ENCODE measurements at places on chromosomes 5 and 9.

DNA sequence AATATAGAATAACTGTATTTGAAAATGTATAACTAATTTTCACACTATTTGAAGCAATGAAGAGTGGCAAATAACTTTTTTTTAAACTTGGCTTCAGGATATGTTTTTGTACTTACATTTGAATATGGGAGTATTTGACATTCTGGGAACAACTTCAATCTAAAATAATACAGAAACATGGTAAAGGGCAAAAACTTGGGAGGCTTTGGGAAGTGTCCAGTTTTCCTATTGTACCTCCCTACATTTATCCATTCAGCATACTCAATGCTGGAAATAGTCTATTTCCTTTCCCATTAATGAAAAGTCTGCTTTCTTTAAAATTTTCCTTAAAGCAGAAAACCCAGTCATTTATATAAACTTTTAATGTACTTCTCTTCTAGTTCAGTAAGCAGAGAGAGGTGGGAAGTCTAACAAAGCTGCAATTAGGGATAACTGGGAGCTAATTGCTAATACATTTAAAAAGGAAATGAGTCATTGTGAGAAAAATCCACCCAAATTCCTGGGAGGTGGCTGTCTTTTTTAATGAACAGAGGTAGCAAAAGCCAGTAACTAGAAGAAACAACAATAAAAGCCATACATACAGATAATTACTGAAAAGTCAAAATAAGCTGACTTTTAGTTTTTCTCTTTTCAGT, 128.8 kb downstream of the FBN2 start:
- no peak for DNase-seq

DNA sequence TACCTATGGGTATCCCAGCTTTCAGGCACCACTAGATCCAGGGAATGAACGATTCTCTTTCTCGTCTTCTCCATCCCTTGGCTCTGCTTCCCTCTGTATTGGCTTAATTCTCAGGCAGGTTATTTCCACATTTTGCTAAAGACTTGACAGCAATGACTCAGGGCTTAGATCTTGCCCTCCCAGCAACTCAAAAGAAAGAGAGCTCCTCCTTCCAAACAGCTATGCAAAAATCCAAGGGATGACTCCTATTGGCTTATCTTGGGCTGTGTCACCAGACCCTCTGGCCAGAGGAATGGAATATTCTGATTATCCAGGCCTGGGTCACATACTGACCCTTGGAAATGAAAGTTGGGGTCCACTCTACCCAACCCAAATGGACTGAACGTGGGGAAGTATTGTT, 270.2 kb downstream of the NTRK2 start:
- DNase-seq: no peak

GRCh38 chr5:168580227-168580508, 1.0 kb upstream of the PANK3 start:
- DNase-seq: no peak

GRCh38 chr5:110056580-110057114, 366.9 kb downstream of the MAN2A1 start:
- DNase-seq: no peak

GRCh38 chr5:164763206-164763605, 1257.8 kb downstream of the MAT2B start:
- no peak for DNase-seq

GRCh38 chr5:32833663-32834062, 122.5 kb downstream of the NPR3 start:
- DNase-seq: no peak

DNA sequence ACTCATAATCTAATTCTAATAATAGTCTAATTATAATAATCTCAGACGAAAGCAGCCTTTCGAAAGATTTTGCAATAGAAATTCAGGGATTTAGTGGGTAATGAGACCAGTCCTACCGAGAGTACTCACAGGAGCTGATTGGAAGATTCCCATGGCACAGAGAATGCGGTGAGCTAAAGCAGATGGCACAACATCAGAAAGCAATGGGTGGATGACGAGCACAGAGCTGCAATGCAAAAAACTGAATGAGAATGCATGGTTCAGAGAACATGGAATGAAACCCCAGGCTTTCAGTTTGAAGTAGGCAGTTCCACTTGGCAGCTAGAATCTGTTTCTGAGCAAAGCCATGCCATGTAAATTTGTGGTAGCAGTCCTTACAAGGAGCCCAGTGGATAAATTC, 78.2 kb upstream of the SPINK5 start:
- no peak for DNase-seq

- DNase-seq: no peak
Measured at GRCh38 chr5:89823046-89823445, 586.5 kb downstream of the CETN3 start.

- no peak for DNase-seq
Measured at GRCh38 chr5:119470851-119471451, 18.7 kb downstream of the HSD17B4 start.

- DNase-seq: no peak
Measured at GRCh38 chr5:171152382-171152781, 156.7 kb upstream of the TLX3 start.

DNA sequence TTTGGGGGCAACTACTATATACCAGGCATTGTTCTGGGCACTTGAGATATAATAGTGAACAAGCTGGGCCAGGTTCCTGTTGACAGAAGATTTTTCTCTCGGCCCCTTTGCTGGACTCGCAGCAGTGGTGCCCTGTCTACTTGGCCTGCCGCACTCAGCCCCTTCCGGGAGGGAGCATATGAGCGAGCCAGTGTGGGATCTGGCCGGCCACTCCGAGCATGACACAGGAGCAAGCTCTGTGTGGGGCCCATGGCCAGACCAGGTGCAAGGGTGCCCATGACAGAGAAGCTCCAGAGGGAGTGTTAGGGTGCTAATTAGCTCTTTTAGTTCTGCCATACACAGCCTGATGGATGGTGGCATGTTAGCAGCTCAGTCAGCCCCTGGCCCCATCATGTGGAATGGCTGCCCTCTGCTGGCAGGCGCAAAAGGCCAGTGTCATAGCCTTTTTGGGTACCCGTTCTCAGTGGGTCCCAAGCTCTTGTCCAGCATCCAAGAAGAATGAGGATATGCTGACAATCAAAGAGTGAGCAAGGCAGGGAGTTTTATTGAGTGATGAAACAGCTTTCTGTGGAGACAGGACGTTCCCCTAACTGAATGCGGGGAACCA, 9.3 kb upstream of the KIF4B start:
- no peak for DNase-seq

- no peak for DNase-seq
Measured at GRCh38 chr9:70495514-70495913, 81.1 kb upstream of the KLF9 start.

DNA sequence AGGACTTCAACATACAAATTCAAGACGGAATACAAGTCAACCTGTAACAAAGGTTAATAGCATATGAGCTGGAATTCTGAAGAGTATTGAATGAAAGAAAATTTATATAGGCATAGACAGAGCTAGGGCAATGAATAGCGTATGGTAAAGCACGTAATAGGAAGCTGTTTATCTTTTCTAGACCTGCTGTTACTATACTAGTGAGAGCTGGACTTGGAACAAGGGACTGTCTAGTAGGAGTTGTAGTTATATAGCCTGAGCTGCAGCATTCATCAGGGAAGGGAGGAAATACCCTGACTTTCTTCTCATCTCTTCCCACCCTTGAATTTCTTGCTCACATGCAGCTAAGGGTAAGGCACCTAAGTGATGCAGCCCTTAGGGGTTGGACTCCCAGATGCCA, 67.5 kb upstream of the PRLR start:
- no peak for DNase-seq

- DNase-seq: peak; percentile 4
Measured at GRCh38 chr5:171336521-171337209, 27.6 kb downstream of the TLX3 start.

GRCh38 chr5:181207214-181207959, 2.4 kb upstream of the TRIM7 start:
- DNase-seq: peak; percentile 77

DNA sequence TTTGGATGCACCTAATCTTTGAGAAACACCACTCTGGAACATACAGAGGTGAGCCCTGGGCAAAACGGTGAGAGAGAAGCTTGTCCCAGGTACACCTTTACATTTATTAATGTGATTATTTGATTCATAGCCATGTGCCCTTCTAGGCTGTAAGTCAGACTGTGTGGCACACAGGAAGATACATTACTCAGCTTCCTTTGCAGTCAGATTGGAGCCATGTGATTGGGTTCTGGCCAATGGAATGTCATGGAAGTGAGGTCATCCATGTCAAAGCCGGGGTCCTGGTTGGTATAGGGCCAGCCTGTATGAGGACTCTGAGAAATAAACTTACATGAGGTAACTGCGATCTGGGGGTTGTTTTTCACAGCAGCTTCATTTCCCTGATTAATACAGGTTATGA, 106.8 kb upstream of the CD180 start:
- no peak for DNase-seq

GRCh38 chr5:41032973-41033372, 38.2 kb downstream of the MROH2B start:
- DNase-seq: no peak

DNA sequence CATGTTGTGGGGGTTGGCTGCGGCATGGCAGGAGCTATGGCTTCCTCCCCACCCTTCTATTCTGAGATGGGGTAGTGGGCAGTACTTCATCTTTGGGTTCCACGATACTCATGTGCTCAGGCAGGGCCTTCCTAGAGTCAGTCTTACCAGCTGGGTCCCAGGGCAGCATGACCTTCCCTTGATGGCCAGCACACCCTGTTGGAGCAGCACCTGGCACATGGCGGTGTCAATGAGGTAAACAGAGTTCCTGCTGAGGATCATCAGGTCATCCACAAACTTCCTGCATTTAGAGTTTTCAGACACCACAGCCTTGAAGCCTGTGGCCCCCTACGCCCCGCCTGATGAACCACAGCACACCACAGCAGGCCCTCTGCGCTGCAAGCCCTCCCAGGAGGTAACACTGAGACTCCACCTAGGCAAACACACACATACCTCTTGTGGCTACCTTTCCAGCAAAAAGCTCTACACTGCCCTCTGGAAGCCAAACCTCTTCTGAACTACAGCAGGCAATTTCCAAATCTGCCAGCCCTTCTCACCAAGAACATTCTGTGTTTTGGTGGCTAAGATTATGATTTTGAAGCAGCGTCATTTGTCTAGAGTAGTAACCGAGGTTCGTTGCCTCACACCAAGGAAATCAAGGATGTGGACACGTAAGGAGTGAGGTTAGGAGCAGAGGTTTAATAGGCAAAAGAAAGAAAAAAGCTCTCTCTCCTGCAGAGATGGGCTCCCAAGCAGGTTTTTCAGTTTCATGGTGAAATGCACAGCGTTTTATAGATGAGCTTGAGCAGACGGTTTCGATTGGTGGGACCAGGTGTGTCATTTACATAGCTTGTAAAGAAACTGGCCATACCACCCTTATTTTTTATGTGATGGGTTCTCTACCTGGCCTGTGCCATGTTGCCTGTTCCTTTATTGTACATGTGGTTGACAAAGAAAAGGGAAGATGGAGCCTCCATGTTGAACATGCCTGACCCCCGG, 20.3 kb upstream of the TMEM174 start:
- no peak for DNase-seq
